ENCODE measurements at places on chromosomes 2 and 18. TPM values are rescaled to one million over a fixed set of nuclear protein-coding genes. Genes with fewer than 3 reads are reported as not detected.

KCNF1 gene
- total RNA-seq = not detected

PCARE gene
- total RNA-seq = not detected

CXCR2 gene
- total RNA-seq = 0.28 TPM

MTCL1 gene
- total RNA-seq = 17.8 TPM

CCDC141 gene
- not detected for total RNA-seq

HRH4 gene
- total RNA-seq = 0.21 TPM

SDC1 gene
- total RNA-seq = 741 TPM

POTEI gene
- total RNA-seq = not detected

POTEJ gene
- not detected for total RNA-seq

TLX2 gene
- not detected for total RNA-seq

SPP2 gene
- not detected for total RNA-seq

KCNE4 gene
- 0.14 TPM for total RNA-seq

SFT2D3 gene
- total RNA-seq = 3.8 TPM

NEU4 gene
- 0.07 TPM for total RNA-seq

TFCP2L1 gene
- 20.7 TPM for total RNA-seq

COLEC11 gene
- total RNA-seq = not detected

AGXT gene
- total RNA-seq = not detected

LCT gene
- not detected for total RNA-seq

RGPD3 gene
- total RNA-seq = 0.34 TPM

SPRED2 gene
- 6.8 TPM for total RNA-seq

MC5R gene
- not detected for total RNA-seq

LYPD1 gene
- total RNA-seq = 0.14 TPM

CXCR4 gene
- total RNA-seq = not detected

Data from nasal cavity respiratory epithelium epithelial cell of viscerocranial mucosa (primary cell).